Transverse colon (tissue), 4 donors: ENCODE measurements at places on chromosomes 7 and 10.

GRCh38 chr7:77281780-77282478, 82.3 kb upstream of the FGL2 start:
- peaks cover 5% of the 10 kb centered on the region for H3K4me1 ChIP-seq
- H3K27ac ChIP-seq: peak overlapping the region; percentile 18
- no peak for DNase-seq

DNA sequence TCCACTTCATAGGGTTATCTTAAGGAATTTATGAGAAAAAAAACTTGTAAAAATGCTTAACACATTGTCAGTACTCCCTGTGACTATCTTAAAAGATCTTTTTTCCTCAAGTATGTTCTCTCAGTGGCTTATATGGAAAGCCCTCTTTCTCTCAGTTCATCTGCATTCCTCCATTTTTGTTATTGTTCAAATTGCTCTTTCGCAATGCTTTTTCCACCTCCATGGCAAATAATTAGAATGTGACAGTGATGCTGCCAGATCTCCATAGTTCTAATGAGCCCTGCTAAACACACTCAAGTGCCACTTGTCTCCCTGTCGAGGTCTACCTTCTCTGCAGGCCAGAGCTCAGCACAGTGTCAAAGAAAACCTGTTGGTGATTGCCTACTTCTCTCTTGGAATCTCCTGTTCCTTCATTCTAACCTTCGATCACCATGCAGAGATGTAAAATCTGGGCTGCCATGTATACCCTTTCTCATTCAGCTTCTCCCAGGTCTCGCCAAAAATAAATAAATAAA, 37.2 kb upstream of the ABCB5 start:
- no peaks in the 10 kb centered on the region for H3K36me3 ChIP-seq
- no peak overlapping the region for H3K4me3 ChIP-seq
- no peak overlapping the region for H3K27ac ChIP-seq

- H3K36me3 ChIP-seq: no peaks in the 10 kb centered on the region
- DNase-seq: no peak
- no peak overlapping the region for H3K27ac ChIP-seq
- H3K4me3 ChIP-seq: no peak overlapping the region
- H3K4me1 ChIP-seq: no peaks in the 10 kb centered on the region
- no peaks in the 10 kb centered on the region for H3K27me3 ChIP-seq
Measured at GRCh38 chr7:111517549-111517951, 44.7 kb downstream of the IMMP2L start.

DNA sequence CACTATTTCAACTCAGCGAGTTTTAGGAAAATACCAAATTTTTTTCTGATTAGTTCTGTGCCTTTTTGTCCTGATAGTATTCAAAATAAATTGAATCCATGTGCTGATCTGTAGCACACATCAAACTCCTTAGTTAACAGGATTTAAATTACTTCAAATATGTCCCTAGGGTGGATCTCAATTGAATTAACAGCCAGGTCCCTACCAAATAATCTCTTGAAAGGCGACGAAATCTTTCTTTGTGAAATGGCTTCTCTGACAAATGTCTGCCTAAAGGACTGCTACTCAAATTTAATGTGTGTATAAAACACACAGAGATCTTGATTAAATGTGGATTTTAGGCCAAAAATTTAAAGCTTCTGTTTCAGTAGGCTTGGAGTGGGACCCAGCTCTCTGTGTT, 989.6 kb upstream of the KCND2 start:
- no peaks in the 10 kb centered on the region for H3K27me3 ChIP-seq
- H3K27ac ChIP-seq: no peak overlapping the region
- H3K4me3 ChIP-seq: no peak overlapping the region
- no peak for DNase-seq
- no peaks in the 10 kb centered on the region for H3K4me1 ChIP-seq
- H3K36me3 ChIP-seq: no peaks in the 10 kb centered on the region

GRCh38 chr10:4671451-4672145, 154.4 kb upstream of the AKR1E2 start:
- no peak for DNase-seq
- no peaks in the 10 kb centered on the region for H3K4me1 ChIP-seq
- no peaks in the 10 kb centered on the region for H3K36me3 ChIP-seq
- H3K27me3 ChIP-seq: no peaks in the 10 kb centered on the region
- no peak overlapping the region for H3K4me3 ChIP-seq

DNA sequence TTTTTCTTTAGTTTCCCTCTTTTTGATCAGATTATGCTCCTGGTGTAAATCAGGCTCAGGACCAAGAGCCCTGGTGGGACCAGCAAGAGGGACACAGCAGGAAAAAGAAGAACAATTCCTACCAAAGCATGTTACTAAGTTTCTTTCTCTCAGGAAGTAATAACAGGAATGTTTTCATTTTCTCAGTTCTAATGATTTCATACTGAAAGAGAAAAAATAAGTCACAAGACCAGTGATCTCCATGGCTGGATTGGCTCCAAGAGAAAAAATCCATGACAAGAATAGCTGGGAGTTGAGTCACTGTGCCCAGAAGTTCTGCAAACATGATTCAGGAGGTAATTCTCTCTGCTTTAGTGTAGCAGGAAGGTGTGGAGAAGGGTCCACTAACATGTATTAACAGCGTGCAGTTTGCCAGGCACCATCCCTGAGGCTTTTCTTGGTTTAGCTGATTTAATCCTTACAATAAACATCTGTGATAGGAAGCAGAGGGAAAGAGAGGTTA, 23.8 kb upstream of the IFIT2 start:
- H3K36me3 ChIP-seq: no peaks in the 10 kb centered on the region
- no peak for DNase-seq
- peaks cover 12% of the 10 kb centered on the region for H3K4me1 ChIP-seq
- H3K27ac ChIP-seq: peak overlapping the region; percentile 78

DNA sequence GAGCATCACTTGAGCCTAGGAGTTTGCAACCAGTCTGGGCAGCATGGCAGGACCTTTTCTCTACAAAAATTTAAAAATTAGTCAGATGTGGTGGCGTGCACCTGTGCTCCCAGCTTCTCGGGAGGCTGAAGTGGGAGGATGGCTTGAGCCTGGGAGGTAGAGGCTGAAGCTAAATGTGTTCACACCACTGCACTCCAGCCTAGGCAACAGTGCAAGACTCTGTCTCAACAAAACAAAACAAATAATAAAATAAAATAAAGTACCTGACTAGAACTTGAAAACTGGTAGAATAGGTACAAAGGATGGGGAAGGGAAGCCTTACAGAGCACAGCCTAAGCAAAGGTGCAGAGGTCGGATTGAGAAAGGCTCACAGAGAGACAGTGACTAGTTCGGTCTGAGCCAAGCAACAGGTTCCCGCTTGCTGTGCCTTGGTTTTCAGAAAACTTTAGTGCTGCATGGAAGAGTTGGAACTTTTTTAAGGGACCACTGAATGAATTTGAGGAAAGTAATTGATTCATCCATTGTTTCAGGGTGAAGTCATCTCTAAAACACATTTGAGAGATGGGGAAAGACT, 100.1 kb upstream of the STK17A start:
- H3K27ac ChIP-seq: no peak overlapping the region
- no peaks in the 10 kb centered on the region for H3K27me3 ChIP-seq
- no peaks in the 10 kb centered on the region for H3K36me3 ChIP-seq
- DNase-seq: no peak
- H3K4me3 ChIP-seq: no peak overlapping the region

DNA sequence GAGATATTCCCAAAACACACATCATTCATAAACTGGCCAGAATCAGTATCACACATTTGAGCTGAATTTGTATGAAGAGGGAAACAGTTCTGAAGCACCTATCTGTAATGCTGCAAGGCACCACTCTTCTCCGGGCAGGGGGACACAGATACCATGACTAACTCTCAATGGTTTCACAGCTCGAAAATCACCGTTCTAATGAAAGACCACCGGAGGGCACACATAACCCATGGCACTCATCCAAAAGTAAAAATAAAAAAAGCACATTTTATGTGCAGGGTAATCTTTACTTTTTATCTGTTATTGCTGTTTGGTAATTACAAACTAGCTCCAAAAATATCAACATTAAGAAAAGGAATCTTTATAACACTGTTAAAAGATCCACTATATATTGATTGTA, 137.5 kb downstream of the PARD3 start:
- no peaks in the 10 kb centered on the region for H3K36me3 ChIP-seq
- no peak overlapping the region for H3K27ac ChIP-seq
- H3K4me1 ChIP-seq: no peaks in the 10 kb centered on the region

- H3K4me3 ChIP-seq: no peak overlapping the region
- H3K27ac ChIP-seq: no peak overlapping the region
- no peaks in the 10 kb centered on the region for H3K4me1 ChIP-seq
- H3K27me3 ChIP-seq: no peaks in the 10 kb centered on the region
- H3K36me3 ChIP-seq: no peaks in the 10 kb centered on the region
Measured at GRCh38 chr7:80303315-80303714, 168.7 kb downstream of the GNAI1 start.

DNA sequence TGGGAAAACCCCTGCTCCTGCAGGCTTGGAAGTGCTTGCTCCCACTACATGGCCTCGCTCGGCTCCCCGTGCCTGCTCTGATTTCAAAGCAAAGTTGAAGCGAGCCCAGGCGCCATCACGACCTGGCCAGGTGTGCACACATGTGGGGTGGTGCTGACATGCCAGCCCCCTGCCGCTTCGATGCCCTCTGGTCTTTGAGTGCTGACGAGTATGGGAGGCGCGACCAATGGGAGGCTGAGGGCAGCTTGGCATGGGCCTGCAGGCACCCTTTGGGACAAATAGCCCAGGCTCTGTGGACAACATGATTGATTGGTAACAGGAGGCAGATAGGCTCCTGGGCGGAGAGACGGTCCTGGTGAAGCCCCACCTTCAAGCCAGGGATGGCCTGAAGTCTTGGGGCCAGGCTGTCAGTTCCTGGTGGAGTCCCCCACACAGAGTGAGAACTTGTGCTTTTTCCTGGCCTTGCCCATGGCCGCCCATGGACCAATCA, 252.4 kb upstream of the SEMA3A start:
- H3K27me3 ChIP-seq: no peaks in the 10 kb centered on the region
- no peak for DNase-seq
- H3K36me3 ChIP-seq: no peaks in the 10 kb centered on the region
- no peaks in the 10 kb centered on the region for H3K4me1 ChIP-seq
- H3K27ac ChIP-seq: no peak overlapping the region

GRCh38 chr7:37999673-38000072, 79.2 kb downstream of the EPDR1 start:
- peak overlapping the region; percentile 29 for H3K27ac ChIP-seq
- H3K27me3 ChIP-seq: no peaks in the 10 kb centered on the region
- no peaks in the 10 kb centered on the region for H3K4me1 ChIP-seq
- no peak overlapping the region for H3K4me3 ChIP-seq
- H3K36me3 ChIP-seq: no peaks in the 10 kb centered on the region
- no peak for DNase-seq

GRCh38 chr10:548238-548901, 141.1 kb downstream of the DIP2C start:
- no peak for DNase-seq
- H3K4me3 ChIP-seq: no peak overlapping the region
- H3K36me3 ChIP-seq: no peaks in the 10 kb centered on the region

GRCh38 chr10:10551596-10552301, 465.9 kb upstream of the CELF2 start:
- no peak for DNase-seq
- H3K4me1 ChIP-seq: no peaks in the 10 kb centered on the region
- H3K27ac ChIP-seq: no peak overlapping the region
- H3K4me3 ChIP-seq: no peak overlapping the region
- H3K36me3 ChIP-seq: no peaks in the 10 kb centered on the region
- no peaks in the 10 kb centered on the region for H3K27me3 ChIP-seq

- H3K27me3 ChIP-seq: no peaks in the 10 kb centered on the region
- H3K36me3 ChIP-seq: peaks cover 60% of the 10 kb centered on the region
- DNase-seq: no peak
- no peaks in the 10 kb centered on the region for H3K4me1 ChIP-seq
Measured at GRCh38 chr10:1085258-1085657, 29.1 kb downstream of the WDR37 start.

GRCh38 chr7:17362439-17363105, 64.1 kb downstream of the AHR start:
- no peak overlapping the region for H3K27ac ChIP-seq
- H3K4me3 ChIP-seq: no peak overlapping the region
- H3K36me3 ChIP-seq: no peaks in the 10 kb centered on the region
- H3K4me1 ChIP-seq: no peaks in the 10 kb centered on the region
- no peak for DNase-seq

- H3K27ac ChIP-seq: no peak overlapping the region
- H3K36me3 ChIP-seq: no peaks in the 10 kb centered on the region
- no peaks in the 10 kb centered on the region for H3K27me3 ChIP-seq
- H3K4me3 ChIP-seq: no peak overlapping the region
- DNase-seq: no peak
- H3K4me1 ChIP-seq: no peaks in the 10 kb centered on the region
Measured at GRCh38 chr7:81743201-81743600, 26.6 kb downstream of the HGF start.

GRCh38 chr7:29086545-29086944, 59.8 kb downstream of the CPVL start:
- no peaks in the 10 kb centered on the region for H3K27me3 ChIP-seq
- peaks cover 36% of the 10 kb centered on the region for H3K4me1 ChIP-seq
- H3K4me3 ChIP-seq: no peak overlapping the region
- no peak overlapping the region for H3K27ac ChIP-seq
- DNase-seq: no peak

DNA sequence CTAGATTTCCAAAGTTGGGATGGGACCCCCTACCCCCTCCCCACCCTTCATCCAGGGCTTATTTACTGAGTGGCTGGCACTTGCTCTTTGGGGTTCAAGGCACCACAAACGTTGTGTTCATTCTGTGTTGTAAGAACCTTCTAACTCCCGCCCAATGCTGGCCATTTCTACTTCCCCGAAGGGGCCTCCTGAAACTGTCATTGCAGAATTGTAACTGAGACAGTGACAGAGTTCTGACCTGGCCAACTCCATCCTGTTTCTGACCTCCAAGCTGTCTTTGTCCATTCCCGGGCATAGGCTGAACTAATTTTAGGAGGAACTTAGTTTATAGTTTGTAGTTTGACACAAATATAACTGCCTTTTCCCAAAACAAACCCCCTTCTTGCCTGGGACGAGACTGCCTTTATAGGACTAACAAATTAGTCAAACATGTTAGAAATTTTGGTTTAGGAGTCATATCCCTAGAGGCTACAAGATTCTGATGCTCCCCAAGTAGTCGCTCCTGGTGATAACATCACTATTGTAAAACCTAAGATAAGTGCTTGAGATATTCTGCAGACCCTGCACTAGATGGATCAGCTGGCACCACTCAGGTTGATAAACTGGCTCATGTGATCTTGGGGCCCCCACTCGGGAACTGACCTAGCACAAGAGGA, 34.8 kb upstream of the ZMIZ2 start:
- no peak overlapping the region for H3K27ac ChIP-seq
- no peaks in the 10 kb centered on the region for H3K36me3 ChIP-seq
- no peaks in the 10 kb centered on the region for H3K27me3 ChIP-seq
- H3K4me3 ChIP-seq: no peak overlapping the region
- DNase-seq: no peak

GRCh38 chr7:8117195-8117594, 144.8 kb downstream of the ICA1 start:
- no peak for DNase-seq
- no peaks in the 10 kb centered on the region for H3K36me3 ChIP-seq
- H3K4me1 ChIP-seq: no peaks in the 10 kb centered on the region
- H3K4me3 ChIP-seq: no peak overlapping the region
- no peak overlapping the region for H3K27ac ChIP-seq
- H3K27me3 ChIP-seq: no peaks in the 10 kb centered on the region
